BJ (cell line): ENCODE measurements at places on chromosomes 12 and 14.

GRCh38 chr12:80802652-80803400 is 86.1 kb downstream of the MYF5 start:
- DNase-seq: no peak

DNA sequence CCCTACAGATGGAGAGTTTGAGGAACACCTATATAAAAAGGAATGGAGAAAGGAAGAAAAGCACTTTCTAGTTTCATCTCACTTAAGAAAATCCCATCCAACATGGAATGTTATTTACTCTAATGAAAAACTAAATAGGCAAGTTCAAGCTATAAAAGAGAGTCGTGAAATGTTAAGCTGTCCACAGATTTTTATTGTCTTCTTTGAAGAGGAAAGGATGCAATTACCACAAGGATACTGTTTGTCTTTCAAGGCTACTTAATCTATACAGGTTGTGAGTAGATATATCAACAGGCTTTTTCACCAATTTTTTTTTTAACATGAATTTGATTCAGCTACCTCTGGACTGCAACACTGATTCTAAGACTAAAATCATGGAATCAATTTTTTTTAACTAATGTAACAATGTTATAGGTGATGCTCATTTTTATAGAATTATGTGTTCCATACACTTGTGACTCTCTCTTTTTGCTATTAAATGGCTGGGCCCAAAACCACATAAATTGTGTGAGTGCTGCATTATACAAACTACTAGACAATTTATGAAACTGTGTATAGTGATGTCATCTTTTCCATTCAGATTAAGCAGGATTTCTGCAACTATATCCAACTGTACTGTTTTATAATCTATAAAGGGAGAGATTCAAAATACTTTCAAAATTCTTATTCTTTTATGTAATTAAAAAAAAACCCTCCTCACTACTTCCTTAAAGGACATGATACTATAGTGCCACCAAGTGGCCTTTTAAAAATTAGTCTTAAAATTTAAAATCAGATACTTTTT is 26.8 kb upstream of the BMAL2 start:
- no peak for DNase-seq

DNA sequence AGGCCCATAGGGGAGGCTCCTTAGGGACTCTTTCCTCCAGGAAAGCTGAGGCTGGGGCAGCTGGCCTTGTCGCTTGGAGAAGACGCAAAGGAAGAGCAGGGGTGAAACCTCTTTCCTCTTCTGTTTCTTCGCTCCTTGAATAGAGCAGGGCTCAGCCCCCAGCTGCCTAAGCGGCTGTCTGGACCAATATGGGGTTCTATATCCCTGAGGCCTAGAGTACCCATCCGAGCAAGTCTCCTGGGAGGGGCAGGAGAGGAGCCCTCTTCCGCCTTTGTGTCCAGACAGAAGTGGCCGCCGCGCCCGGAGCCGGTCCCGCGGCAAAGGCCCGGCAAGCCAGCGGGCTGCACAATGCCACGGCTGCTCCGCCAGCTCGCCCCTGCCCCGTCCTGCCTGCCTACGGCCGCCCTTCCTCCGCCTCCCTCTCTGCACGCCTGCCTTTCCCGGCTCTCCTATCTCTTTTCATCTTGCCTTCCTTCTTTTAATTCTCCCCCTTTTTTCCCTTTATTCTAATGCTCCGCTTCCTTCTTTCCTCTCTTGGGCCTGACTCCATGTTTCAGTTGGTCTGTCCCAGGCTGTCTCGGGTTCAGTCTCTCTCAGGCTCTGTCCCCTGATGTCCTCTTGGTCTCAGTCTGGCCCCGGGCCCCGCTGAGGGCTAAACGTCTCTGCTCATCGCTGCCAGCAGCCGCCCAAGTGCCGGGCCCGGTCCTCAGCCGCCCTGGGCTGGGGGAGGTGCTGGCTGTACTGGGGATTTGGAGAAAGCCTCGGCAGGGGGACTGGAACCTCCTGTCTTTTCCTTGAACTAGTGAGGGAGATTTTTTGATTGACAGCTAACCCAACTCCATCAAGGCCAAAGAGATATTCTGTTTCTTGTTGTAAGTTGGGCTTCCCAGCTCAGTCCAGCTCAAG is 2.5 kb upstream of the HOXC9 start:
- no peak for DNase-seq

- no peak for DNase-seq
Measured at GRCh38 chr12:107429006-107429705, 256.4 kb upstream of the PWP1 start.

- no peak for DNase-seq
Measured at GRCh38 chr12:31236998-31237637, 88.8 kb downstream of the SINHCAF start.

- no peak for DNase-seq
Measured at GRCh38 chr14:95500201-95500681, 16.2 kb downstream of the SYNE3 start.

- DNase-seq: no peak
Measured at GRCh38 chr12:124599074-124599999, 31.9 kb upstream of the NCOR2 start.

- DNase-seq: no peak
Measured at GRCh38 chr12:122834104-122834920, 945 bp upstream of the HIP1R start.

DNA sequence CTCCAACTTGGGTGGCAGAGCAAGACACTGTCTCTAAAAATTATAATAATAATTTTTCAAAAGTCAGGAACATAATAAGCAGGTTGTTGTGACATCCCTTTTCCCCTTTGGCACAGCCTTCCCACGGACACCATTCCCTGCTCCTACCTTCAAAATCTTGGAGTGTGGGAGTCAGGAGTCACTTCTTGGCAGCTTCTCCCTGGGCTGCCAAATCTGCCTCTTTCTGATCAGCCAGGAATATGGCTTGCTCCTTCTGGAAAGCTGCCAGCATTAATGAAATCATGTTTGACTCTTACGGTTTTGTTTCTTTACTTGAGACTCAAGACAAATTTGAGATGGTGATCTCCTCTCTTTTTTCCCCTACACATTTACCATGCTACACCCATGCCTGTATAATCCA is 391.4 kb upstream of the SYT1 start:
- no peak for DNase-seq

GRCh38 chr14:75274050-75274898 is 4.4 kb upstream of the FOS start:
- DNase-seq: no peak

DNA sequence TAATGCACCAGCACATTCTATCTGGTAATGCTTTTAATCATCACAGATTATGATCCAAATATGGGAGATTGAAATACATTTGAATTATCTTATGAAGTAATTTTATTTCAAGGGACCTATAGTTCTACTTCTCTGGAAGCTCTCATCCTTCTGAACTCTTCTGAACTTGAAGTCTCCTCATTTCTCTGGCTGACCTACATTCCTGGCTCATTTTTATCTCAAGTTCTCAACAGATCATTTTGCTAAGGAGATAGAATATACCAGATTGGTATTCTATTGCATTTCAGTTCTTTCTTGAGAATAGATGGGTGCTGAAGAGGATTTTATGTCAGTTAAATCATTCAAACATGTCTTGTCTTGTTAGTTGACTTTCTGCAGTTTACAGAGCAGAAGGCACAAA is 7.9 kb downstream of the HMGA2 start:
- no peak for DNase-seq

DNA sequence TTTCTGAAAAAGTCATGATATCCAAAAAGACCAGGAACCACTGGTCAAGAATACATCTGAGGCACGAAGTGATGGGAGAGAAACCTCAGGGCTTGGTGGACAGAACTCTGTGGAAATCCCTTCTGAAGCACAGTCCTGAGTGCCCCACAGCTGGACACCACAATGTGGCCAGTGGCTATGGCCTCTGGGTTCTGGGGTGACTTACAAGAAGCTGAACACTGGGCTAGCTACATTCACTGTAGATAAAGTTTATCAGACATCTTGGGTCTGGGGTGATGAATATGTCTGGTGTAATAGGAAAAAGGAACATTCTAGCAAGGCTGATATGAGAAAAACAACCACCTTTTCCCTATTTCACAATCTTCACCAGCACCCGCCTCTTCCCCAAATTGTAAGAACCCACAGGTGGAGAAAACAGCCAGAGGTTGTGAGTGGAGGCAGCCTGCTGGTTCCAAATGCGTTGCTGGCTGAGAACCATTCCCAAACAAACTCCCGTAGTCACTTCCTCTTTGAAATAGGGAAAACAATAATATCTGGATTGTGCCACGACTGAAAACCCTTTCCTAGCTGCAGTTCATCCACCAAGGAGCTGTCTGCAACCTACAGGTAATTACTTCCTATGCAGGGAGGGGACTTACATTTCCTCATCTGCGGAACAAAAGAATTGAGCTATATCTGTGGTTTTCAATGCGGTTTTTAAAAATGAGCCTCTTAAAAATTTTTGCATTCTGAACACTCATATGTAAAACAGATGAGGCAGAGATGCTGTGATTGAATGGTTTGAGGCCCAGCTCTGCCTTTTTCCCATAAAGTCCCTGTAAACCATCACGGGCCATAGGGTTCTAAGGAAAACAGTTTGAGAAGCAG is 193.6 kb downstream of the SLC41A2 start:
- DNase-seq: peak; percentile 25

GRCh38 chr12:50181691-50182090 is 14.5 kb upstream of the CERS5 start:
- DNase-seq: no peak

DNA sequence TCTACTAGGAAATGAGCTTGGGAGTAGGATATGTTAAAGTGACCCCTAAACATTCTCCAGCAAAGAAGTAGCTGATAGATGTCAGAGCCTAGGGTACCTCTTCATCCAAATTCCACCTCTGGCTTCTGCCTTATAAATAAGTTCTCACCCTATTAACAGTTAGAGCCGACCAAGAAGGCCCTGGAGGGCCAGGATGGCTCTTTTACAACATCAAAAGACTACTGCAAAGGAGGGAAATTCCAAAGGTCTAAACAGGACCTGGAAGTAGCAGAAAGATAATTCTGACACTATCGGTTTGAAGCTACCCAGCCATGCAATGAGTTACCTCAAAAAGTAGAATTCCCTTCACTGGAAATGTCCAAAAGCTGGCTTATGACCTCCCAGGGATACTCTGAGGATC is 90.0 kb downstream of the PPM1H start:
- no peak for DNase-seq

GRCh38 chr12:64760808-64761573 is 1.8 kb upstream of the GNS start:
- DNase-seq: no peak

- no peak for DNase-seq
Measured at GRCh38 chr12:132219323-132219722, 75.1 kb downstream of the NOC4L start.

GRCh38 chr12:54393207-54393609 is 8.7 kb upstream of the ZNF385A start:
- no peak for DNase-seq

- DNase-seq: no peak
Measured at GRCh38 chr14:96894966-96895365, 97.8 kb downstream of the VRK1 start.

GRCh38 chr12:132523576-132524331 is 33.8 kb downstream of the FBRSL1 start:
- DNase-seq: no peak

DNA sequence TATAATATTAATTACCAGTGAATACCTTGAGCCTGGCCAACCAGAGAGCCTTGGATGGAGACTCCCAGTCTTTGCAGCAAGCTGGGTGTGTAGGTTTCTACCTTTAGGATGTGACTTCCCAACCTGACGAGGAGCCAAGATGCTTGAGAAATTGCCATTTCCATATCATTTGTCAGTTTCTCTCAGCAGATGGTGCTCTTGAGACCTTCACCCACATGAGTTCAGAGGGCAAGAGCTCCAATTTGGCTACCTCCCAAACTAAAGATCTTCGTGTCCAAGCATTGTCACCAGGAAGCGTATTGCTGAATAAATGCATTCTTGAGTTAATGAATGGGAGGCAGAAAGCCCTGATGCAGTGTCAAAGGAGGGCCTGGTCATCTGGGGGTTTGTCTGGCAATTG is 106.4 kb upstream of the TBX5 start:
- DNase-seq: no peak

GRCh38 chr12:77741974-77742517 is 88.6 kb upstream of the NAV3 start:
- no peak for DNase-seq

DNA sequence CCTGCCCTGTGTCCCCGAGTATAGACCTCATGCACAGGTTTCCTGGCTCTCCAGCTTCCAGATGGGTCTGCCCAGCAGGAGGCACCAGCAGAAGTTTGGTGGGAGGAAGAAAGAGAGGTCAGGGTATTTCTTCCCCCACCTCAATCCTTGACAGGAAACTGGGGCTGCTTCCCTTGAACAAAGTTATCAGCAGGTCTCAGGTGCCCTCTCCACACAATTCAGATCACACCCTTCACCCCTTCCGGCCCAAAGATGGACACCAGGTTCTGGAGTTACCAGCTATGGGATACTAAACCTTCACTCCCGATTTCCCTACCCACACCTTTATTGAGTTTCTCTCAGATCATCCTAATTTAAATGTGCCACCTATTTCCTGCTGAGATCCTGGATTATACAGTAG is 1.2 kb downstream of the SART3 start:
- no peak for DNase-seq

DNA sequence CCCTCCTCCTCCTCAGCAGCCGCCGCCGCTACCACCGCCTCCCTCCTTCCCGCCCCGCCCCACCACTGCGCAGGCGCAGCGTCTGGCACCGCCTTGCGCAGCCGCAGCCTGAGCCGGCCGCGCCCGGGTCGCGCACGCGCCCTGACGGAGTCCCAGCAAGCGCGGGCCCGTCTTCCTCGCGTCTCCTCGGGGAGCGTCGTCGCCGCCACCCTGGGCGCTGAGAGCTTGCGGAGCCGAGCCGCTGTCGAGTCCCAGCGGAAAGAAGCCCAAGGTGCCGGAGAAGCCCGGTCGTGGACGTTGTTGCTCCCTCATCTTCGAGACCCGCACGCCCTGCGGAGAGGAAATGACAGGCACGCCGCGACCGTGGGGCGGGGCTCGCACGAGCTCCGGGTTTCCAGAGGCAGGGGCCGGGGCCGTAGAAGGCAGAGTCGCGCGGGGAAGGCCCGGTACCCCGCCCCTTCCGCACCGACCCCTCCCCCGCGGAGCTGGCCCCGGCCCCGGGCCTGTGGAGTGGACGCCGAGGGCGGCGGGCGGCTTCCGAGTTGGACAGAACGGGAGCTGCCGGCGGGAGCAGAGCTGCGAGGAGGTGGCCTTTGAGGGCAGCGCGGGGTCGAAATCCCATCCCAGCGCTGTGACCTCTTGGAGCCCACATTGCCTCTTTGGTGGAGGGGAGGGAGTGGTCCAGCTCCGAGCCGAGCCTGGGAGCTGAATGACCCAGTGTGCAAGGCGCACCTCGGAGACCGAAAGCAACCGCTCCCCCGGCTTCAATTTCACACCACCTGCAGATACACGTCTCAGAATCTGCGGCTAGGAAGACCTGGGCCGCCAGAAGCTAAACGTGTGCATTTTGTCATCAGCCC is 469 bp upstream of the RAB35 start:
- peak; percentile 45 for DNase-seq

DNA sequence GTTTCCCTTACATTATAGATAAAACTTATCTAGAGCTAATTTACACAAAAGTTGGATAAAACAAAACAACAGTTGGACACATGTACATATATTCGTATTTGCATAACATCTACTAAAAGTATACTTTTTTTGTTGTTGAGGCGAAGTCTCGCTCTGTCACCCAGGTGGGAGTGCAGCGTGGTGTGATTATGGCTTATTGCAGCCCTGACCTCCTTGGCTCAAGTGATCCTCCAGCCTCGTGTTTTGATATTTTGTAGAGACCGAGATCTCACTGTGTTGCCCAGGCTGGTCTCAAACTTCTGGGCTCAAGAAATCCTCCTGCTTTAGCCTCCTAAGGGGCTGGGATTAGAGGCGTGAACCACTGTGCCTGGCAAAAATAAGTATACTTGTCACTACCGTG is 9.4 kb downstream of the SYNE2 start:
- no peak for DNase-seq
